ENCODE measurements at places on chromosomes 4 and X. TPM values are rescaled to one million over a fixed set of nuclear protein-coding genes. Genes with fewer than 3 reads are reported as not detected.

The SPACA5 gene
- not detected for total RNA-seq

- DNase-seq = no peak
Measured at GRCh38 chrX:24026432-24026831, 554 bp downstream of the KLHL15 start.

DNA sequence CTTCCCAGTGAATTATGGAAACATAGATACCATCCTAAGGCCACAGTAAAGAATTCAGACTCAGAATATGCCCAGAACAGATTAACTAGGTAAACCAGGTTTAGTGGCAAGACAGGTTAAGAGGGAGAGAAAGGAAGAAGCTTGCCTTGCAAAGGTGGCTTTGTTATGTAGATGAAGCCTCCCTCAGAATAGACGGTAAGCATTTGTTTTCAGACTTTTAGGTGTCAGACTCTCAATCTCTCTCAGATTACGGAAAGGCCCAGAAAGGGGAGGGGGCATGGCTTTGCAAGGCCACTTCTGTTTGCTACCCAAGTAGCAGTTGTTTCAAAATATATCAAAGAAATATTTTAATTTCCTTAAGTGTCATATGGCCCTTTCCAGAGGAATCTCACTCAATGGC lies 457.1 kb upstream of the BOD1L1 start:
- DNase-seq = no peak

The MAGEA10 gene
- not detected for total RNA-seq

The MAGEA8 gene
- not detected for total RNA-seq

The NCAPG gene
- 1.8 TPM for total RNA-seq

GRCh38 chr4:3870567-3870962 lies 104.4 kb downstream of the ADRA2C start:
- peak; percentile 2 for DNase-seq

The CHRNA9 gene
- total RNA-seq = not detected

All from left cardiac atrium (tissue), 4 donors.